ENCODE measurements at places on chromosomes 3 and 15.

DNA sequence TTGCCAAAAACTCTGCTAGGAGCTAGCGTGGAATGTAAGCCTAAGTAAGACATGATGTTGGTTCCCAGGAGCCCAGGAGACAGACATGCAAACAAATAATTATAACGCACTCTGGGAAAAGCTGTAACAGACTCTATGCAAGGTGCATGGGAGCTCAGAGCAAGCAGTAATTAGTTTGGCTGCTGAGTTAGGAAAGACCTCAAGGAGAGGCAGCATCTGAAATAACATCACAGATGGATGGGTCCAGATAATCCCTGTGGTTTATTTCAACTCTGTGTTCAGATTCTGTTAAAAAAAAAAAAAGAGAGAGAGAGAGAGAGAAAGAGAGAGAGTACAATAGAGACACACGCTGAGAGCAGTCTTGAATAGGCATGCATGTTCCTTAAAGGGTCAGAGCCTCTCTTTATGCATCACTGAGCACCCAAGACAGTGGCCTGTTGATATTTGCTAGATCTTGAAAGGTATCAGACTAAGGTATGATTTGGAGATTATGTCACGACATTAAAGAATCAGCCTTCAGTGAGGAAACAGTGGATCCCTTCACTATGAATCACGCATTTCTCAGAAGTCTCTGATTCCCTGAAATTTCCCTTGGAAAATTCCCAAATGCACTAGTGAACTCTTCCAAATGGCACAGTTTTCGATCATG lies 124.4 kb upstream of the LIPC start:
- DNase-seq: no peak

- DNase-seq: no peak
These were observed 1.1 kb upstream of the KPNA4 start for GRCh38 chr3:160566499-160566898.

- DNase-seq: no peak
These were observed 72.3 kb downstream of the CD200R1L start for GRCh38 chr3:112774293-112774926.

- DNase-seq: no peak
These were observed 828.5 kb upstream of the NECTIN3 start for GRCh38 chr3:110243081-110243480.

- no peak for DNase-seq
These were observed 6.5 kb upstream of the VPS8 start for GRCh38 chr3:184805351-184806038.

- DNase-seq: no peak
These were observed 11.7 kb downstream of the ITGA11 start for GRCh38 chr15:68420186-68420684.

DNA sequence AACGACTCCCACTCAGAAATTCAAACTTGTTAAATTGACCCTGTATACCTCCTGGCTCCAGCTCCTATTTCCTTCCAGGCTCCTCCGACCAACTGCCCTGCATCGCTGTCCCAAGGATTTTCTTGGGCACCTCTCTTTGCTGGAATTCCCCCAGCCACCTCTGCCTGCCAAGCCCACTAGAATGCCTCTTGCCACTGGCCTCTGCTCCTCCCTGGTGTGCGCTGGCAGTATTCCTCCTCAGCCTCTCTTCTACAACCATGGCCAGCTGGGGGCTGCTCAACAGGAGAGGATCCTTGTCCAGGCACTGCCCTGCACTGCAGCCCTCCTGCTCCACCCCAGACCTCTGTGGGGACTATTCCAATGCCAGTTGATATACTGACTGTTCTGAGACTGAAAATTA lies 7.4 kb downstream of the WNT7A start:
- no peak for DNase-seq

GRCh38 chr15:82931221-82931620 lies 21.3 kb downstream of the HOMER2 start:
- DNase-seq: no peak

DNA sequence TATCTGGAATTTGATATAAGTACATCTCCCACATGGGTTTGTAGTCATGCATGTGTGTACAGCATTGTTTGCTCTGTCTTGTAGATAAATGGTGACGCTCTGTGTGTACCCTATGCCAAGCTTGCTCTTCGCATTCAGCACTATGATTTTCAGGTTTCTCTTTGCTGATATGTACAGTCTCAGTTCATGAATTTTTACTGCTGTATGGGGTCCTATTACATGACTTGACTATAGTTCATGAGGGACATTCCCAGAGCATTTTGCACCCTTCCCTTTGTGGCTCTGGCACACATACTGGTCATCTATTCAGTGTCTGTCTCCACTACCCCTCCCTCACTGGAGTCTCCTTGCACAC lies 132.7 kb downstream of the EEFSEC start:
- no peak for DNase-seq

DNA sequence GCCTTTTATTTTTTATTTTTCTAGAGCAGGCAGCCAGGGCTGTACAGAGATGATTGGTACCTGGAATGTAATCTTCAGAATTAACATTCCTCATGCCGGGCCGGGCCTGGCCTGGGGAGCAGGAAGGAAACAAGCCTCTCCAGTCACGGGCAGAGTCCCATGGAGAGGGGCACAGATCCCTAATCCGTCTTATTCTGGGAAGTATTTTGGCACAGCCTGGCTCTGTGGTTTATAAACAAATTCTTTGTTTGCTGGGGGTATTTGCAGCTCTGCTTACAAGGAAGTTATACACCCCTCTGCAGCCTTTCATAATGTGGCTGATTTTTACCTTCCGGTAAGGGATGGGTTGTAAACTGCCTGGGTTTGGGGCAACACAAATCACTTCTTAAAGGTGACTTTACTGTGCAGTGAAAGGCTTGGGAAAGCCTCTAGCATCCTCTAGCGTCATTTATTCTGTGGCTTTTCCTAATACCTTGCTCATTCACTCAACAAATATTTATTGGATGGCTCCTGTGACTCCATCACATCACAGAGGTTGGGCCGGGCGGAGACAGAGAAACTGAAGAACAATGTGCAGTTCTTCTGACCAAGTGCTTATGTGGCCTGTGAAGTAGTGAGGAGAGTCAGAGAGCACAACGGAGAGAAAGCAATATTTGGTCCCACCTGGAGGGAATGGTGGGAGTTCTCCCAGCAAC lies 2.7 kb downstream of the SLC6A20 start:
- DNase-seq: no peak

DNA sequence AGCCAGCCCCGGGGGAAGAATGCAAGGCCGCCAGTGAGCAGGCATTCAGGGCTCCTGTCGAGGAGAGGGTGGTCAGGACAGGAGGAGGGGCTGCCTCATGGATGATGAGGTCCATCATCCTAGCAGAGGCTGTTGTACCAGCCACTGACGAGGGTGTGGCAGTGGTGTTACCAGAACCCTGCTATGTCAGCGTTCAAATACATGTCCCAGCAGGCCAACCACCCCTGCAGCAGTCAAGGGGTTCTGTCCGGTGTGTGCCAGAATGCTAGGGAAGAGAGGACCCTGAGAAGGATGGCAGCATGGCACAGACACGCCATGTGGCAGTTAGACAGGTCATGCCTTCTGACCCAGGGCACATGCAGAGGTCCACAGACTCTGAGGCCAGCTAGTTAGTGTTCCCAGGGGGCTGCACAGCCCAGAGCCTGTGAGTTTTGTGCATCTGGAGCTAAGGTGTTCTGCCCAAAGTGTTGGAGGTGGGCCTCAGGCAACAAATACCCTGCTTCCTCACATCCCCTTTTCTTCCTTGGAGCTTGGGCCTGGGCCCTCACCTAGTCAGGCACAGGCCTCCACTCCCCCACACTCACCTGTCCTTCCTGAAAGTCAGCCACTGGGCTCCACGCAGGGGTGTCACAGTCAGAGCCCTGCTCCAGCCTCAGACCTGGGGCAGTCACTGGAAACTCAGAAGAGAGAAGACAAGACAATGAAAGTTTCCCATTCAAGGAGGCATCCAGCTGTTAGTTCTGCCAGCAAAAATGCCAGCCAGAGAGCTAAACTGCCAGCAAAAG lies 7.8 kb downstream of the PAK6 start:
- no peak for DNase-seq

- DNase-seq: no peak
These were observed 36.9 kb upstream of the C15orf39 start for GRCh38 chr15:75164625-75165350.

GRCh38 chr3:58260733-58261132 lies 23.1 kb downstream of the ABHD6 start:
- DNase-seq: no peak

- DNase-seq: no peak
These were observed 144.3 kb upstream of the MRPS22 start for GRCh38 chr3:139199421-139200010.

DNA sequence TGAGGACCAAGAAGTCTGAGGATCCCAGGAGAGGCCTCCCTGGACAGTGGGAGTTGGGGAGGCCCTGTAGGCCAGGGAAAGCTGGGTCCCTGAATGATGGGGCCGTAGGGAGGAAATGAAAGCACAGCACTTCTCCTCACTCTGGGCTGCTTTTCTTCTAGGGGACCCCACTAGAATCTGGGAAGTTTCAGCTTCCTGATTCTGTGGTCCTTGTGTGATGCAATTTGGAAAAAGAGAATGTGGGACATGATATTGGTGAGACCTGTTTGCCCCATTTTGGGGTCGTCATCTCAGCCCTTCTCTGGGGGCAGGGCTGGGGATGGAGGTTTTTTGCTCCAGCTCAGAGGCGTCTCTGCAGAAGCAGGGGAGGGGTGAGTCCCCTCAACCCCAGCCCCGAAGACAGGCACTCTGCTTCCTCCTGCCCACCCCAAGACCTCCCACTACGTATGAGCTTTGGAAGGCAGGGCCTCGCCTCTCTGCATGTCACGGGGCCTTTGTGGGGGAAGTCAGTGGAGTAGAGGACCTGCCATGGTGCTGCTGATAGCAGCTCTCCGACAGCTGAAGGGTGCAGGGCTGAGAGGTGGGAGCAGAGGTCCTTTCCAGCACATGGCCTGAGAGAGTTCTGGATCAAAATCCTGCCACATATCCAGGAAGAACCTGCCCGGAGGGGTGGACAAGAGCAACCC lies 1.5 kb upstream of the SNX22 start:
- DNase-seq: no peak

DNA sequence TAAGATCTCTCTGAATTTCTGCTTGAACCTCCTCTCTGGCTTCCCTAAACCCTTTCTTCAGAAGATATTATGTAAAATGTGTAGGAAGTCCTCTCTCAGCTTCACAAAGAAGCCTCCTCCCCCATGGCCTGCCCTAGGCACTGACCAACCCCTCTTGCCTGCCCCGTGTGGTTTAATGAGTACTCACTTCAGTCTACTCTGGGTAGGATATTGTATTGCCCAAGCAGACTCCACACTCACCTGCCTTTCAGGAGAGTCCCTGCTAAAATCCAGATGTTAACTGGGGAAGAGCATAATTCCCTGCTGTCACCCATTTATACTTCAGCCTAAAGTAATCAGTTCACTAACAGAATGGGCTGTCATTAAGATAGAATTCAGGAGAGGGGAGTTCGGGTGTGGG lies 2.6 kb upstream of the AGBL1 start:
- no peak for DNase-seq

GRCh38 chr3:141881702-141882101 lies 5.3 kb downstream of the ATP1B3 start:
- DNase-seq: no peak

Data from SK-N-MC (cell line).